ENCODE measurements at places on chromosomes 7 and 10. TPM values are rescaled to one million over a fixed set of nuclear protein-coding genes. Genes with fewer than 3 reads are reported as not detected.
A peak's percentile ranks its signal among the peaks of the same experiment; 100 is the strongest.

- DNase-seq: no peak
Observed at GRCh38 chr10:65275296-65275695, 1650.5 kb upstream of the LRRTM3 start.

Gene HMX3
- not detected for total RNA-seq

Gene NAT16
- not detected for total RNA-seq

Gene HNRNPF
- total RNA-seq: 109 TPM

DNA sequence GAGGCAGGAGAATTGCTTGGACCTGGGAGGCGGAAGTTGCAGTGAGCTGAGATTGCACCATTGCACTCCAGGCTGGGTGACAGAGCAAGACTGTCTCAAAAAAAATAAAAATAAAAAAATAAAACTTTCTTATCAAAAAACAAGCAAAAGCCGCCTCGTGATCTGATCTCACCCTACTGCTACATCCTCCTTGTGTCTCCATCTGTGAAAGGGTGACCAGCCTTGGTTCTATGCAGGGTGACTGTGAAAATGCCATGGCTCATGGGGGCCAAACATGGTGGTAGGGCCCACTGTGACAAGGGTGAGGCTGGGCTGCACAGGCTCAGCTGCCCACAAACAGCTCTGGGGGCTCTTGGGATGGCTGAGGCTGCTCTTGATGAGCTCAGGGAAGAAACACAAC is 968 bp upstream of the OPN4 start:
- DNase-seq: no peak

Gene ANKRD30A
- total RNA-seq: not detected

DNA sequence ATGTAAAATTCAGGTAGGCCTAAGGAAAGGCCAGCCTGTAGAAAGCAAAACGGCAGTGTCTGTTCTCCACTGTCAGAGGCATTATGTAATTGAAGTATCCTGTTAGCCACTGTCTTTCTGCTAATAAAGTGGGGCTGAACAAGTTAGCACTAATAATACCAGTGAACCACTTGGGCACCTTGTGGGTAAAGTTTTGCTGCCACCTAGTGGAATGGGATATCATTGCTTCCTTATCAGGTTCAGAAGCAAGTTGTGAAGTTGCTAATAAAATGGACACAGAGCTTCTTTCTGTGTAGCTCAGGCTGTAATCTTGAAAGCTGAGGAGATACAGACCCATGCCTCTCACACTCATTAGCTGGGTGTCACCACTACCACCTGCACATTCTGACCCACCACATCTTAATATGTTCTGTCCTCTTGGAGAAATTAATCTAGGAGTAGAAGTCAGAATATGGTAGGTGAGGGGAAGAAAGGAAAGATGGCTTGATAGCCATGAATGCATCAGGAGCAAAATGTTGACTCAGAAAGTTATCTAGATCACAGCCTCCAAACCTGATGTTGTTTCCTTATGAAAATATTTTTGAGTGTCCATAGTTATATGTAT is 175.1 kb downstream of the SEPTIN7 start:
- DNase-seq: no peak

GRCh38 chr7:106064316-106064715 is 47.8 kb downstream of the SYPL1 start:
- no peak for DNase-seq

DNA sequence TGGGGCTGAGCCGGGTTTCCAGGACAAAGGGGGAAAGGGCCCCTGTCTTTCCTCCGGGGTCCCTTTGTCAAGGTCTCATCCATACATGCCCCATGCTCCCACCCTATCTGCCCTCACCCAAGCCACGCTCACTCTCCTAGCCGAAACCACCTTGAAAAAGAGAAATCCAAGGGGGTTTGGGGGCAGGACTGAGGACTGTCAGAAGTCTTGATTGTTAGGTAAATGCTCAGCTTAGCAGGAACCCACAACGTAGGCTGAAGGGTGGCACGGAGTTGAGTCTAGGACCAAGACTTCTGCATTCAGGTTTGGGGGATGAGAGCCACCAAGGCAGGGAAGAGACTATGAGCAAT is 719 bp upstream of the PGAM2 start:
- DNase-seq: peak; percentile 74

Gene ADAMTS14
- 1.0 TPM for total RNA-seq

DNA sequence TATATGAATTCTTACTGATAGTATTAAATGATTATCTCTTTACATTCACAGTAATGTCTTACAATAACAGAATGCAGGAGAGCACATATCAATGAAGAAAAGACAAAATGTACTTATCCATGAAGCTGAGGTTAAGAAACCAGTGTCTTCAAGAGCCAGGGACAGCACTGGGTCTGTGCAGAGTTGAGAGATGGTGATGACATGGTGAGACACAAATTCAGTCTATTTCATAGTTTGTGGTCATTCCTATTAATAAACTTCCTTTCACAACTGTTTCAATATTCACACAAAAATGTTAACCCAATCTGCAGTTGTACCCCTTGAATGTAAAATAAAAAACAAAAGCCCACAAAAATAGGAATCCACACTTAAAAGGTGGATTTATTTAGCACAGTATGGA is 5.3 kb upstream of the MAGI2 start:
- no peak for DNase-seq

DNA sequence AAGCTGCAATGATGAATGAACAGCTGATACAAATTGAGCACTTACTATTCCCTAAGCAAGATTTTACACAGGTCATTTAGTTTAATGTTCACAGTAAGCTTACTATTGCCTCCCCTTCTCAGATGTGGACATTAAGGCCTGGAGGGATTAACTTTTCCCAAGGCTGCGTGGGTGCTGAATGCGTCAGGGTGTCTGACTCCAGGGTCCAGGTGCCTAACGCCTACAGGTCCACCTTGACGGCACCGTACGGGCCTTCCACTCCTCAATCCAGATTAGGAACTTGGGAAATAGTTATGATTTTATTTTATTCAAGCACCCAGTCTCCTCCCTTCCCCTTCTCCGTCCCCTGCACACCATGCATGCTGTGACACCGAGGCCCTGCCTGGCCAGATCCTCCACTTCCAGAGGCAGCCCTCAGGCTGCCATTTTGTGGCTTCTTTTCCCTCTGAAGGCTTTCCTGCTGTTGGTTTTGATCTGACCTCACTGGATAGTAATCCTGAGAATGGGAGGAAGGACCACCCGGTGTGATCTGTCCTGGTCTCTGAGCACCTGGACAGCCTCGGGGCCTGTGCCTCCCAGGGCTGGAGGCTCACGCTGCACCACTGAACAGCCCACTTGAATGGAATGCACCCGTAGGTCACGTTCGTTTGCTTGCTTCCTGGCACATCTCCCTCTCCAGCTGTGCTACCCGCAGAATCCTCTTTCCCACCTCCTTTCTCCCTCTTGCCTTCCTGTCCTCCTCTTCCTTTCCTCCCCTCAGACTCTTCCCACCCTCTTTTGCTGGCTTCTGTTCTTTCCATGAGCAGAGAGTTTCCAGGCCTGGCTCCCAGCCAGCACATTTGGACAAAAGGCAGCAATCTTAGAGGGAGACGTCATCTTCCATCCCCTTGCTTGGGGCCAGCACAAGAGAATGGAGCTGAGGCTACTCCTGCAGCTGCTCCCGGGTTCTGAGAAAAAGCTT is 14.4 kb downstream of the DENND2A start:
- DNase-seq: peak; percentile 96

- DNase-seq: no peak
Observed at GRCh38 chr7:149741629-149742028, 31.8 kb downstream of the ZNF467 start.

- DNase-seq: no peak
Observed at GRCh38 chr10:55233505-55233904, 432.5 kb upstream of the PCDH15 start.

Data from posterior vena cava (tissue), 2 donors.